IMR-90 (cell line): ENCODE measurements at places on chromosomes 1 and 21. TPM values are rescaled to one million over a fixed set of nuclear protein-coding genes. Genes with fewer than 3 reads are reported as not detected.

DNA sequence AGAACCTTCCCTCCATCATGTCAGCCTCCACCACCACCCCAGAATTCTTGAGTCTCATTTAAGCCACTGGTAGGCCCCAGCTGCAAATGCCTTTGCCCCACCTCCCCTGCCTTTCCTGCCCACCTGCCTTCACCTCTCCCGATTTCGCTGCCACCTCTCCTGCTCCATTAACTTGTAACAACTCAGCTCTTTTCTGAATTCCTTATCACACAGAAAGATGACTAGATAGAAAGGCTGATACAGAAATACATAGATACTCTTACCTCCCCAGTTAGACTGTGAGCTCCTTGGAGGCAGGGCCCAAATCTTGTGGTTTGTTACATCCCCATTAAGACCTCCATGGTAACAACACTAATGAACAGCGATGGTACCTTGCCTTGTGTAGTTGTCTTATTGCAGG, 69.5 kb downstream of the ATP5PO start:
- no peak overlapping the region for H3K4me3 ChIP-seq
- DNase-seq, result no peak
- no peaks in the 10 kb centered on the region for H3K36me3 ChIP-seq
- no peaks in the 10 kb centered on the region for H3K27me3 ChIP-seq
- H3K27ac ChIP-seq, result no peak overlapping the region

DNA sequence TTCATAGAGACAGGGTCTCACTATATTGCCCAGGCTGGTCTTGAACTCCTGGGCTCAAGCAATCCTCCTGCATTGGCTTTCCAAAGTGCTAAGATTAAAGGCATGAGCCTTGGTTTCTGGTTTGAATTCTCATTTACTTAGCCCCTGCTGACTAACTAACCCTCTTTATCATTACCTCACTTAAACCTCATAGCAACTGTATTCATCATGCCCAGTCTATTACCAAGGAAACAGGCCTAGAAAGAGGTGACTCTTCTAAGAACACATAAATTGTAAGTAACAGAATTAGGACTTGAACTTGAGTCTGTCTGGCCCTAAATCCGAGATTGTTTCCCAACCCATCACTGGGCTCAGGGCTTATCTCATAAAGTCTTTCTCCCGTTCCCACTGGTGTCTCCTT, 44.2 kb downstream of the TMEM53 start:
- H3K36me3 ChIP-seq, result peaks cover 18% of the 10 kb centered on the region
- no peaks in the 10 kb centered on the region; the same call in 1 of the 2 replicates for H3K27me3 ChIP-seq
- H3K27ac ChIP-seq, result no peak overlapping the region

GRCh38 chr1:32705516-32705915, 2.9 kb upstream of the SYNC start:
- no peak for DNase-seq
- no peaks in the 10 kb centered on the region for H3K36me3 ChIP-seq
- H3K4me3 ChIP-seq, result no peak overlapping the region
- no peak overlapping the region for H3K27ac ChIP-seq
- H3K27me3 ChIP-seq, result no peaks in the 10 kb centered on the region

DNA sequence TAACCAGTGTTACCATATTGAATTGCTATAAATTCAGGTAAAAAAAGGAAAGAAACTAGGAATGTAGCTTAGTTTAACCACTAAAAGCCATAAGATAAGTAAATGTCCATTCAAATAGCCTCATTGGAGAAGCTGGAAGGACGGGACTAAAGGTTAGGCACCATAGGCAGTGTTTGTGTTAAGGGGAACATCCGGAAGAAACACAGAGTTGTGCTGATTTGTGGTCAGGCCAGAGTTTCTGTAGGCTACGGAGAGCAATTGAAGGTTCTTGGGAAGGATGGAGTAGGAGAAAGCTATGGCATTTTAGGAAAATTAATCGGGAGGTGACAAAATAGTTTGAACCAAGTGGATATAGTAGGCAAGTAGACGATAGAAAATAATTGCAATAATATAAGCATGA, 1.3 kb upstream of the KCNJ10 start:
- H3K4me3 ChIP-seq, result no peak overlapping the region
- peaks cover 65% of the 10 kb centered on the region for H3K27me3 ChIP-seq
- no peak for DNase-seq
- no peaks in the 10 kb centered on the region for H3K36me3 ChIP-seq

DNA sequence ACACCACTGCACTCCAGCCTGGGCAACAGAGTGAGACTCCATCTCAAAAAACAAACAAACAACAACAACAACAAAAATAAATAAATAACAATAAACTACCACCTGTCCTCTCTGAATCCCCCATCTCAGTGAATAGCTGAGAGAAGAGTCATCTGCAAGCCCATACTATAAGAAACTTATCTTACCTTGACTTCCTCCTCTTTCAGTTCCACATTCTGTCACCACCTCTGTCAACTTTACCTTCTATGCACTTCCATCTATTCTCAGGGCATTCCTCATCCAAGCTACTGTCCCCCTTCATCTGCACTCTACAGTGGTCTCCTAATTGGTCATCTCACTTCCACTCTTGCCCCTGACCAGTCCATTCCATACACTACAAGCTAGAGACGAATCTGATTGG, 58.1 kb downstream of the KIAA0040 start:
- H3K4me1 ChIP-seq, result peaks cover 2% of the 10 kb centered on the region; the same call in 1 of the 2 replicates
- H3K27me3 ChIP-seq, result peaks cover 3% of the 10 kb centered on the region; the same call in 1 of the 2 replicates
- no peak overlapping the region for H3K4me3 ChIP-seq
- H3K27ac ChIP-seq, result no peak overlapping the region
- H3K36me3 ChIP-seq, result no peaks in the 10 kb centered on the region

DNA sequence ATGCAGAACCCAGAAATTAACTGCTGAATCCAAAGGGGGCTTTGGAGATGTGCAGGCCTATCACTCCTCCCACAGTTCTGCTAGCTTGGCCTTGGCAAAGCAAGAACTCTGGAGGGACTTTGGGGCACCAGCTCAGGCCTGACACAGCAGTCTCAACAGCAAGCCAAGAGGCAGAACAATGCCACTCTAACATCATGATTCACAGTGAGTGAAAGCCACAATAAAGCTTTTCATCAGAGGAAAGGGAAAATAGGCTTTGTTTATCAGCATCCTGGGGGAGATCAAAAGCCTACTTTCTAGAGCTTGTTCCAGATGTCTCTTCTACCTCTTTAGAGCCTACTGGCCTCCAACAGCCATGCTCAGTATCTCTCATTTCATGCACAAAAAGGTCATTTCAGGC, 283.4 kb downstream of the KCNH1 start:
- no peak overlapping the region for H3K27ac ChIP-seq
- DNase-seq, result no peak
- no peaks in the 10 kb centered on the region for H3K27me3 ChIP-seq
- no peaks in the 10 kb centered on the region for H3K36me3 ChIP-seq
- no peak overlapping the region for H3K4me3 ChIP-seq

DNA sequence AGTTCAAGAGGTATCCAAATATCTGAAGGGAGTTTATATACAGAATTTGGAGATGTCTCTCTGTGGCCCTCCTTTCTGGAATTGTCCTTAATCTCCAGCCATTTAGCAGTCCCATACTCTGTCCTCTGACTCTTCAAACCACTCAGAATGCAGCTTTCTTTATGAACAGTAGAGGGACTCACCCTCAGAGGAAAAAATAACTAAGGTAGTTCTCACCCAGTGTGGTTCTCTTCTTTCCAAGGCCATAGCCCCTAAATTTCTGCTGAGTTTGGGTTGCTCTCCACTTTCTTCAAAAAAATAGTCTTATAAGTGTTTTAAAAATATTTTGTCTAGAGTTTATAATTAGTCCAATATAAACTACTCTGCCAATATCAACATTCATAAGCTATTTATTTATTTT, 369.7 kb downstream of the MATN1 start:
- H3K36me3 ChIP-seq, result no peaks in the 10 kb centered on the region
- no peaks in the 10 kb centered on the region for H3K27me3 ChIP-seq
- H3K27ac ChIP-seq, result no peak overlapping the region
- H3K4me3 ChIP-seq, result no peak overlapping the region
- DNase-seq, result no peak

GRCh38 chr1:869499-870244, 54.1 kb upstream of the SAMD11 start:
- no peak overlapping the region for H3K27ac ChIP-seq
- H3K4me3 ChIP-seq, result no peak overlapping the region
- H3K27me3 ChIP-seq, result peaks cover 36% of the 10 kb centered on the region
- peak; percentile 7 for DNase-seq
- H3K36me3 ChIP-seq, result no peaks in the 10 kb centered on the region
- H3K4me1 ChIP-seq, result no peaks in the 10 kb centered on the region

GRCh38 chr1:92960395-92961130, 699 bp downstream of the DIPK1A start:
- no peaks in the 10 kb centered on the region; the same call in 1 of the 2 replicates for H3K27me3 ChIP-seq
- H3K36me3 ChIP-seq, result no peaks in the 10 kb centered on the region
- peak overlapping the region; percentile 97 for H3K4me3 ChIP-seq
- peak; percentile 82 for DNase-seq
- H3K27ac ChIP-seq, result peak overlapping the region; percentile 56
- H3K4me1 ChIP-seq, result no peaks in the 10 kb centered on the region; the same call in 1 of the 2 replicates

DNA sequence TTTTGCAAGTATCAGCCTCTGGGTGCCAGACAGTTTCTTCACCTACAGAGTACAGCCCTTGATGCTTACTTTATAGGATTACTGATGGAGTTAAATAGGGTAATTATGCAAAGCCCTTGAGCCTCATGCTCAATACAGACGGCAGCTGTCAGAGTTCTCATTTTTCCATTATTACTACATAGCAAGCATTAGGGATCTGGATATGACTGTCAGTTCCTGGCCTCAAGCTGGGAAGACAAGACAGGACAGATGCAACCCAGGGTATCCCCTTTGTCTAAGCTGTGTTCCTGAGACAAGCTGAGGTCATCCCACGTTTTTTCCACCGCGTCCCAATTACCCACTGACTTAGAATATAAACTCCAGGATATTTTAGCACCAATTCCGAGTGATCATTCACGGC, 94.4 kb downstream of the SLC35F3 start:
- H3K4me1 ChIP-seq, result no peaks in the 10 kb centered on the region
- DNase-seq, result no peak
- no peaks in the 10 kb centered on the region for H3K27me3 ChIP-seq
- no peak overlapping the region for H3K4me3 ChIP-seq

DNA sequence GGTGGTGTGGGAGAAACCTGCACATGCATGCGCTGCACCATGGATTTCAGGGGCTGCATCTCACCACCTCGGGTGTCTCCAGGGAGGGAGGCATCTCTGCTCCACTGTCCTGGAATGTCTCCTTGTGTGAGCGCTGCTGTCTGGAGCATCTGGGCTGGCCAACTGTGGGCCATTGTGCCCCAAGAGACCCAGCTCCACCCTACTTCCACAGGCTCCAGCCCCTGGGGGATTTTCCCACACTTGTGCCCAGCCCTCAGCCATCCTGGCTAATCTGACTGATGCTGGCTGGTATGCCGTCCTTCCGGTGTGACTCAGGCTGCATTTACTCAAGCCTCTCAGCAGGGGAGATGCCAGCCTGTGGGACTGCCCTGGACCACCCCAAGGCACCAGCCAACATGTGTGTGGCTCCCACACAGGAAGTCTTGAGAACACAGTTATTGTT, 62.0 kb downstream of the TRIM11 start:
- no peak for DNase-seq
- H3K27me3 ChIP-seq, result peaks cover 2% of the 10 kb centered on the region
- H3K27ac ChIP-seq, result no peak overlapping the region

- H3K27me3 ChIP-seq, result no peaks in the 10 kb centered on the region
- 0 out of 2 replicates have a peak, but pooled peaks cover 2% of the 10 kb centered on the region for H3K4me1 ChIP-seq
- DNase-seq, result peak; percentile 60
- H3K36me3 ChIP-seq, result peaks cover 72% of the 10 kb centered on the region
- H3K4me3 ChIP-seq, result no peak overlapping the region
- no peak overlapping the region for H3K27ac ChIP-seq
Observed at GRCh38 chr1:19101244-19101643, 108.8 kb downstream of the UBR4 start.

DNA sequence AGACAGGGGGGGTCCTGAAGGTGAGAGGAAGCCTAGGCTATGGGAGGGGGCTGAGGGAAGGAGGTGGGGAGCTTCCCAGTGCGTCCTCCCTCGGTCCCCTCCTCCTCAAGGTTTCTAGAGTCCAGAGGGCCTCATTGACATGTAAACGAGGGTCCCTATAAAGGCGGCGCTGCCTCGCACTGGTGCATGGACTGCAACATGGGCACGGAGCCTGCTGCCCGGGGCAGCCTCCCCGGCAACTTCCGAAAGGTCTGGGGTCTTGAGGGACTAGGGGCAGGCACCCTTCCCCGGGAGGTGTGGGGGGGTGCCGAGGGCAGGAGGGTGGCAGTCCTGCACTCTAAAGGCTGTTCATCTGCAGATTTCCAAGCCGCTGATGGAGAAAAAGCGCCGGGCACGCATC, at the start of gene HES3:
HES3 (plus strand) TSS at position 187 of the 400 bp plus-strand sequence; CDS start at position 374, 187 bp downstream.
- H3K4me1 ChIP-seq, result no peaks in the 10 kb centered on the region
- no peaks in the 10 kb centered on the region for H3K36me3 ChIP-seq
- DNase-seq, result no peak
- H3K27me3 ChIP-seq, result peaks cover 70% of the 10 kb centered on the region

- peaks cover 47% of the 10 kb centered on the region for H3K27me3 ChIP-seq
- H3K4me3 ChIP-seq, result 0 out of 2 replicates have a peak overlapping the region, but pooled peaks have one; percentile 38
- DNase-seq, result peak; percentile 45
- no peaks in the 10 kb centered on the region for H3K36me3 ChIP-seq
- H3K4me1 ChIP-seq, result peaks cover 7% of the 10 kb centered on the region; the same call in 1 of the 2 replicates
Observed at GRCh38 chr1:153677718-153678518, 570 bp upstream of the NPR1 start.

- H3K27ac ChIP-seq, result no peak overlapping the region
- H3K4me1 ChIP-seq, result peaks cover 4% of the 10 kb centered on the region; the same call in 1 of the 2 replicates
- DNase-seq, result no peak
- H3K4me3 ChIP-seq, result no peak overlapping the region
- H3K36me3 ChIP-seq, result no peaks in the 10 kb centered on the region
- no peaks in the 10 kb centered on the region for H3K27me3 ChIP-seq
Observed at GRCh38 chr1:67138813-67139499, 4.2 kb upstream of the C1orf141 start.

DNA sequence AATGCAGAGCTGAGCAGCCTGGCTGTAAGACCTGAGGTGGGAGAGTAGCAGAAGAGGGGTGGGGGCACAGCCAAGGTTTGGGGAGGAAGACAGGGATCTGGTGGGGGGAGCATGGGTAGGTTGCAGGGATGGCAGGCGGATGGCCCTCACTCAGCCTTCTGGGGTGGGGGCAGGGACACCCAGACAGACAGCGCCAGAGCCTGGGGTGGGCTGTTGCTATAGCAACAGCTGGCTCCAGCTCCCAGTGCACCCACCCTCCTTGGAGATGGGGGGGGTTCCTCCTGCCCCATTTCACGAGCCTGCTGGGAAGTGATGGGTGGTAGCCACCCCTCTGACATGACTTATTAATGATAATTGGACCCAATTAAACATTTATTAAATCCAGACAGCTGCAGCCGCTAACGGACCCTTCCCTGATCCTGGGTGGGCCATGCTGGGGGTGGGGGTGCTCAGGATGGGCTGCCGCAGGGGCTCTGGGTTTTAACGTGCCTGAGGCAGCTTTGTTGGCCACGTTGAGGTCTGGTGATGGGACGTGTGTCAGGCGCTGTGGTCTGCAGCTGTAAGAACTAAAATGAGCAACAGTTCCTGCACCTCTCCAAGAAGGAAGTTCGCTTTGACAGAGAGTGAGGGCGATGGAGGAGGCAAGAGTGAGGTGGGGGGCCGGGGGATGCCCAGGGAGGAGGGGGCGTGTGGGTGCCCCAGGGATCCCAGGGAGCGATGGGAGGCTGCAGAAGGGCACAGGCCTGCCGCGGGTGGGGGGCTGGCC, 19.4 kb downstream of the AGRN start:
- peaks cover 34% of the 10 kb centered on the region for H3K36me3 ChIP-seq
- peaks cover 7% of the 10 kb centered on the region for H3K4me1 ChIP-seq
- no peak for DNase-seq
- H3K27me3 ChIP-seq, result no peaks in the 10 kb centered on the region
- H3K4me3 ChIP-seq, result no peak overlapping the region

SOAT1 gene
- total RNA-seq, result 19.5 and 28.9 TPM in 2 replicates

DUSP23 gene
- total RNA-seq, result 4.1 and 4.2 TPM in 2 replicates

GPA33 gene
- not detected in 2 replicates for total RNA-seq

KCNH1 gene
- 0.54 and 0.56 TPM in 2 replicates for total RNA-seq

GPR89A gene
- 29.0 and 32.8 TPM in 2 replicates for total RNA-seq

NCF2 gene
- total RNA-seq, result 2.8 and 3.2 TPM in 2 replicates

PDC gene
- total RNA-seq, result not detected in 2 replicates

OR14I1 gene
- total RNA-seq, result not detected in 2 replicates

TSSK3 gene
- total RNA-seq, result not detected in 2 replicates

ORC1 gene
- 9.7 and 10.6 TPM in 2 replicates for total RNA-seq
